ENCODE measurements at places on chromosomes 16 and 17.

DNA sequence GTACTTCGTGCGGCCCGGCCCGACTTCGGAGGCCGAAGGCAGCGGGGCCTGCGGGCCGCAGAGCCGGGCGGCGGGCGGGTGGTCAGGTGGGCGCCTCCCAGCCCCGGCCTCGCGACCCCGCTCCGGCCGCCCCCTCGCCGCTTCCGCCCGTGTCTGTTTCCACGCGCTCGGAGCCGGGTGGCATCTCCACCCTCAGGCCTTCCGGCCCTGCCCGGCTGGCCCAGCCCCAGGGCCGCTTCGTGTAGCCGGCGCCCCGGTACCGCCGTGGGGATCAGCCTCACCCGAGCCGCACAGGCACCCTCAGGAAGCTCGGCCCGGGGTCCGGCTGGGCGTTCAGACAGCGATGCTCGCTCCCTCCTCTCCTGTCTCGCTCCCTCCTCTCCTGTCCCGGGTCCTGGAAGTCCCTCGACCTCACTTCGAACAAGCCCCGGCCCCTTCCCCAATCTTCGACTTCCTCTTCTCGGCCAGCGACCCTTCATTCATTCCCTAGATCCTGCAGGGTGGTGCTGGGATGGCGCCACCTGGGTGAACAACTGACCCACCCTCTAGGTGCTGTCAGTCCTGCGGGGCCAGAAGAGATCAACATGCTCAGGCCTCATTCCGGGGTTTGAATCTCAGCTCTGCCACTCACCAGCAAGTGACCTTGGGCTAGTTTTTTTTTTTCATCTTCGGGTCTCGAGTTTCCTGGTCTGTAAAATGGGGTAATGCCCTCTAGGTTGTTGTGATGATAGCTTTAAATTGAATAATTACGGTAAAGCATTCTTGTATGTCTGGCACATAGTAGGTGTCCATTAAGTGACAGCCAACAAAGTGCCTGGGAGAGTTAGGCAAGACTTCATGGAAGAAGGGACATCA, 610 bp downstream of the VPS4A start:
- DNase-seq: no peak

DNA sequence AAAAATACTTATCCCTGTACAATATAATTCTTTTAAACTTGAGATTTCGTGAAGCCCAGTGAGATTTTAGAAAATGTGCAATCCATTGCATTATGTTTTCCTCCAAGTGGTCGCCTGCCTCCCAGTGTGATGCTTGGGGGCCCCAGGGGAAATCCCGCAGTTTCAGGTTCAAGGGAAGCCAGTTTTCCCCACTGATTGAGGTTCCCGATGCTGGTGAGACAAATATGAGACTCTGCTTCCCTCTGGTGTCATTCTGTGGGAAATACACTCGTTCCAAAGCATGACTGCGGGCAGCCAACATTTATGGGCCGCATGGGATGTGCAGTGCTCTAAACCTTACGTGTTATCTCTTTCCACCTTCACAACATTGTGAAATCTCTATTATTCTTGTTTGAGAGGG, 200.8 kb downstream of the PRKCB start:
- no peak for DNase-seq

DNA sequence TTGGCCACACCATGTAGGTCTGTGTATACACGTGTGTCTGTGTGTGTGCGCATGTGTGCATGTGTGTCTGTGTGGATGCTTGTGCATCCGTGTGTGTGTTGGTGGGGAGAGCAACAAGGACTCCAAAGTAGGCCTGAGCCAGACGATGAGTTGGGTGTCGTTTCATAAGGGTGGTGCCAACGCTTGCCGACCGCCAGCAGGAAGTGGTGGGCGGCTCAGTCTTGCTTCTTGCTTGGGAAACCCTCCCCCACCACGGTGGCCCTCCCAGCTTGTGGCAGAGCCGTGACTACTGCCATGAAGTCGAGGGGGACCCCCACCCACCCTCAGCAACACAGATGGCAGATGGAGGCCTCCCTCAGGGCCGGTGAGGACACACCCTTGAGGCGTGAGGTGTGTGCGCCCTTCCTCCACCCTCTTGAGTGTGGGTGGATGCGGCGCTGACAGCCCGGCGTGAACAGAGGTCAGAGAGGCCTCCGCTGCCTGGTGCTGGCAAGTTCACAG, 17.5 kb downstream of the SBK1 start:
- DNase-seq: no peak

DNA sequence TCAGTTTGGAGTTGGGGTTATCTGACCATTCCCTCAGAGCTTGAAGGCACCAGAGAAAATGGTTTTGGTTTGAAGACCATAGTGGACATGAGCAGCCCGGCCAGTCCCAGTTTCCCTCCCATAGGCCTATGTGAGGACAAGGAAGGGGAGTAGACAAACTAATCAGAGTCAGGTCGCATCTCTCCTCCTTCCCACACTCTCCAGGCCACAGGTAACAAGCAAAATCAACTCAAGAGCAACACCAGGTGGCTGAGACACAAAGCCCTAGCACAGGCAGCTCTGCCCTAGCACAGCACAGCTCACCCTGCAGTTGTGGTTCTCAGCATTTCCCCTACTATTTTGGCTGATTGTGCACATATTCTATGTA, 7.2 kb downstream of the SUPT4H1 start:
- peak; percentile 37 for DNase-seq

GRCh38 chr17:80163336-80163735, 6.5 kb upstream of the CARD14 start:
- no peak for DNase-seq

GRCh38 chr17:81176666-81177065, 10.6 kb upstream of the AATK start:
- no peak for DNase-seq

GRCh38 chr17:52160136-52160567, 1.6 kb upstream of the CA10 start:
- peak; percentile 81 for DNase-seq

DNA sequence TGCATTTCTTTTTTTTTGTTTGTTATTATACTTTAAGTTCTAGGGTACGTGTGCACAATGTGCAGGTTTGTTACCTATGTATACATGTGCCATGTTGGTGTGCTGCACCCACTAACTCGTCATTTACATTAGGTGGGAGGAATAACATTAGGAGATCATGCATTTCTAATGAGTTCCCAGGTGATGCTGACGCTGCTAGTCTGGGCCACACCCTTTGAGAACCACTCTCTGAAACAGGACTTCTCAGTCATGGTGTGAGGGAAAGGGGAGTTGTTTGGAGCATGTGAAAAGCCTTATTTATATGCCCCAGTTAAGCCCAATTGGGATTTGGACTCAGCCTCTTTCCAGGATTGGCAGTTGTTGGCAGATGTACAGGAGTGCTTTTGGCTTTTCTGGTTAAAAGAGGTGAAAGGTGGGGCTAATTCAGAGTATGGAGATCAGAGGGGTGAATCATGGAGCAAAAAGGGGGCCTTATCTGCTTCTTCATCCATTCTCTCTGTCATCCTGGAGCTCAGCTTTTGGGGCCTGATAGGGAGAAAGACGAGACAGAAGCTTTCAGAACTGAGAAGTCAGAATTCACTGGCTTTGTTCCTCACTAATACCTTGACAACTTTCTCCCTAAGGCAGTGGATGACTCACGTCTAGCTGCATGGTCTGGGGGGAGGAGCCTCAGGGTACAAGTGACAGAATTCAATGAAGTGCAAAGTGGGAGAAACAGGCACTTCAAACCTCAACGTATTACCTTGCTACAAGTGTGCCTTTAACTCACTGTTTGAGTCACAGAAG, 180.0 kb upstream of the CACNG3 start:
- DNase-seq: no peak

GRCh38 chr16:81696166-81696960, 82.7 kb upstream of the PLCG2 start:
- DNase-seq: peak; percentile 66

DNA sequence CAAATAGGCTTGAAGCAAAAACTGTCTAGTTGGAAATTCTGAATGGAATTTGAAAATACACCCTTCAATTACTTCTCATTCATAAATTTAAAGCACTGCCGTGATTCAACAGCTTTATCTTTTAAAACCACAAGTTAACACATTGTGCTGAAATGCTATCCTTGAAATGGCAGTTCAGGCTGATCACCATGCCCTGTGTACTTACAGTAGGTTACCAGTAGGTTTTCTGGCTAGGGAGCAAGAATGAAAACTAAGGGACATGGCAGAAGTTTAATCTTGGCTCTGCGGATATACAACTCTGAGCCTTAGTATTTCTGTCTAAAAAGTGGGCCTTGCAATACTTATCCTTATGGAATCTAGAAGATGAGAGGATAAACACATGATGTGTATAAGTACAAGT, 28.0 kb downstream of the NXPH3 start:
- no peak for DNase-seq

DNA sequence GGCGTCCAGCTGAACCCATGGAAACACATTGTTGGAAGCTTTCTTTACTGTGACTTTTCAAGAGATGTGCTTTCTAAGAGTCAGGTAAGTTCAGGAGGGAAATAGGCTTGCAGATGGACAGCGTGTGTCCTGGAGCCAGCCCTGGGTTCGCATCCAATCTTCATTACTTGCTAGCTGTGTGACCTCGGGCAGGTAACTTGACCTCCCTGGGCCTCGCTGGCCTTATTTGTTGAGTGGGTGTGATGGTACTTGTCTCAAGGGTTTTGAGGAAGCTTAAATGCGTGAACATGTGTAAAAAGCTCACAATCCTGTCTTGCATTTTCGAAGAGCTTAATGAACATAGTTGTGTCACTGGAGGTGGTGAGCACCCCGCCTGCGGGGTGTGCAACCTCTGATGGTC, 11.8 kb downstream of the ADGRG1 start:
- no peak for DNase-seq

DNA sequence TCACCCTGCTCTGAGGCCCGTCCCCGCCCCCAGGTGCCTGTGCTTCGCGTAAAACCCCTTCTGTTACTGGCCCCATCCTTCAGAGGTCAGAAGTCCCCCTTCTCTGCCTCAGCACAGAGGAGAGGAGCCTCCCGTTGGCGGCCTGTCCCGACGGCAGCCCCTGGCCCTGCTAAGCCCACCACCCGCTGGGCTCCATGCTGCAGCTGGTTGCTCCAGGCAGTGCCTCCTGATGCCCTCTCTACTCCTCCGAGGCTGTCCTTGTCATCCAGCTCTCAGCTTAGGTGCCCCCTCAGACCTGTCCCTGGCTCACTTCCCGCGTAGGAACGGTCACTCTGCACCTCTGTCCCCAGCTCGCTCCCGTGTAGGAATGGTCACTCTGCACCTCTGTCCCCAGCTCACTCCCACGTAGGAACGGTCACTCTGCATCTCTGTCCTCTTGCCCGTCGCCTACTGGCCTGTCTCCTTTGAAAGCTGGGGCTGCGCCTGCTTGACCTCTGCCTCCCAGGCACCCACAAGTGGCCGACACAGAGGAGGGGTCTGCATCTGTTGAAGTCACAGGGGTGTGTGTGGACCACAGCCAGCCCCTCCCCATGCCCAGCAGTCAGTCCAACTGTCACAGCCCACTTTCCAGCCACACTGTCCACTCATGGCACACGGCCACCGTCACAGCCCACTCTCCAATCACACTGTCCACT, 31.7 kb upstream of the ZC3H18 start:
- DNase-seq: no peak

DNA sequence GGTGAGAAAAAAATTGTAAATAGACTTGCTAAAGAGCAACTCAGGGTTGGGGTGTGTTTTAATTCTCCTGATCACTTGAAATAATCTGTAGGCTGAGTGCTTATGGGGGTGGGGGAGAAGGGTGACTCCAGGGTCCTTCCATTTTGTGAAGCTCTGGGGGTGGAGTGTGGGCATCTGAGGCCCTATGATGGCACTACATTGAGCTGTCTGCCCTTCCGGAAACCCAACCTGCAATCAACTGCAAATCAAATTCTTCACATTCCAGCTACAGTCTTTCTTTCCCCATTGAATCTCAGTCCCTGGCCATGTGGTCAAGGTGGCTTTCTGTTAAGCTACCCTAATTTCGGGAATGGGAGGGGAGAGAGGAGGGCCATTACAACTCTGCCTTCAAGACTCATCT, 6.0 kb upstream of the CDC6 start:
- DNase-seq: no peak

DNA sequence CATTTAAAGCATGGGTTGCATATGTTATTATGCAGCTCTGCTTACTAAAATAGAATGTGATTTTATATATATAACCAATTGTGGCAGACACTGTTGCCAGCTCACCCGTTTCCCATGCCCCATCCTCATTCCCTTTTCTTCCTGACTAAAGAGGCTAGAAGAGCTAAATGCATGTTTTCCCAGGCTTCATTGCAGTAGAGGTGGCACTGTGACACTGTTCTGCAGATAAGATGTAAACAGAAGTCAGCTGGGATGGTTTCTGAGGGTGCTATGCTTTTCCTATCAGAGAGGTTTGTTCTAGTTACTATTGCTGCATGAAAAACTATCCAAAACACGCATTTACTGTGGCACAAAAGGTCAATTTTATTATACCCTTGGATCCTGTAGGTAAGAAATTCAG, 5.7 kb upstream of the TOB1 start:
- no peak for DNase-seq

GRCh38 chr17:41602524-41602923, 10.0 kb downstream of the KRT16 start:
- DNase-seq: no peak

- no peak for DNase-seq
Measured at GRCh38 chr17:64209983-64210382, 53.1 kb downstream of the TEX2 start.

DNA sequence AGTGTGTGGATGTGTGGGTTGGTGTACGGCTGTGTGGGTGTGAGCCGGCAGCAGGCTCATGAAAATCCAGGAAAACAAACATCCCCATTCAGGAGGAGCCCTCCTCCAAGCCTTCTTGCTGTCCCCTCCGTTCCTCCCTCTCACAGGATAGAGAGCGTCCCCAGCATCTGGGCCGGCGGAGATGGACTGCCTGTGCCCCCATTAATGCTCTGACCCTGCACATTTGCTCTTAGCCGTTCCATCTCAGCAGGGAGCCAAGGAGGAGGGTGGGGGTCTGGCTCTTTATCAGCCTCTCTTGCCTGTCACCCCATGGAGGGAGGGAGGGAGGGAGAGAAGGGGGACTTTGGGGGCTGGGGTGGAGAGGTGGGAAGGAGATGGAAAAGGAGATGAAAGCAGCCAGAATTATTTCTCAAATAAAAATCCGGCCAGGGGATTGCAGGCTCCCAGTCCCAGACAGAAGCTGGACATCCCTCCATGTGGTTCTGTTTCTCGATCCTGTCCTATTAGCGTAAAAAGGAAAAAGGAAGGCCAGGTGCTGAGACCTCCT, 240.0 kb upstream of the ZFHX3 start:
- no peak for DNase-seq

GRCh38 chr16:19589771-19590302, 34.3 kb downstream of the VPS35L start:
- no peak for DNase-seq

- DNase-seq: no peak
Measured at GRCh38 chr16:58426966-58427365, 34.7 kb downstream of the GINS3 start.
